ENCODE measurements at places on chromosomes 7 and 10. TPM values are rescaled to one million over a fixed set of nuclear protein-coding genes. Genes with fewer than 3 reads are reported as not detected.

DNA sequence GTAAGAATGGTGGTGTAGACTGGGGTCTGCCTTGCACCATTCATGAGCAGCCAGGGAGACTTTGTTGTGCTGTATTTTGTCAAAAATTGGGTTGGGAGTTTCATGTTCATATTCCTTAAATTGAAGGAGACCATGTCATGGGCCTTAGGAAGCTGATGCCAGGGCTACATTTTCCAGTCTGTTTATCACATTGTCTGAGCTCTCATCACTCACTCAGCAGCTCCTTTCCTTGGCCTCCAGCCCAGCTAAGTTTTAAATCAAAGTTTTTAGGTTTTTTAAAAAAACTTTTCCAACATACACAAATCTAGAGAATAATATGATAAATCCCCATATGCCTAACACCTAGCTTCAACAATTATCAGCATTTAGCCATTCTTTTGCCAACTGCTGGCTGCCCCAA, 12.6 kb upstream of the FAM13C start:
- no peak for DNase-seq

DNA sequence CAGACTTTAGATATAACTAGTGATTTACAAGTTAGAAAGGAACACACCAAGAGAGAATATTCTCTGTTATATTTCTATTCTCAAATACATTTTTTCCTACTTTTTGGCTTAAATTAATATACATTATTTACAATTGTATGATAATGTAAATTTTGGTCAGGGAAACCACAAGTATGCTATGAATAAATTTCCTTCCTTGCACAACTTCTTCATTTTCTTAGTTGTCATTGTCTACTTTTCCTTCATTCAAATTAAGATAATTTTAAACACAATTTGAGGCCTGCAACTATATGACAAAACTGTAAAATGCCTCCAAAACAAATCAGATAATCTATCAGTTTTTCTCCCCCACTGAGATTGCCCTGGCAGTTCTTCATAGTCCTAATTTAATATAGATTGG, 131.3 kb downstream of the CDK14 start:
- no peak for DNase-seq

GRCh38 chr10:131936736-131937135, 35.9 kb downstream of the PPP2R2D start:
- no peak for DNase-seq

DNA sequence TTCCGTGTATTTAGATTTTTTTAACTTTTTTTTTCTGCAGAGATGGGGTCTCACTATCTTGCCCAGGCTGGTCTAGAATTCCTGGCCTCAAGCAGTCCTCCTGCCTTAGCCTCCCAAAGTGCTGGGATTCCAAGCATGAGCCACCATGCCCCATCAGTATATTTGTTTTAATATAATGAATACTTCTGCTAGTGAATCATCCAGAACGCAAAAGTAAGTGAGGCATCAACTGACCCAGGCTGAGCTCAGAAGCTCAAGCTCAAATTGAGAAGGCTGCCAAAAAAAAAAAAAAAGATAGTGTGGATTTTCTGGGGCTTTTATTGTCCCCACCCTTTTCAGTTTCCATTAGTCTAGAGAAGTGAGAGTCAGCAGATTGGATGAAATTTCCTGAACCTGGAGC, 39.0 kb upstream of the TECTB start:
- no peak for DNase-seq

- DNase-seq = no peak
Measured at GRCh38 chr10:3992382-3993178, 207.6 kb upstream of the KLF6 start.

DNA sequence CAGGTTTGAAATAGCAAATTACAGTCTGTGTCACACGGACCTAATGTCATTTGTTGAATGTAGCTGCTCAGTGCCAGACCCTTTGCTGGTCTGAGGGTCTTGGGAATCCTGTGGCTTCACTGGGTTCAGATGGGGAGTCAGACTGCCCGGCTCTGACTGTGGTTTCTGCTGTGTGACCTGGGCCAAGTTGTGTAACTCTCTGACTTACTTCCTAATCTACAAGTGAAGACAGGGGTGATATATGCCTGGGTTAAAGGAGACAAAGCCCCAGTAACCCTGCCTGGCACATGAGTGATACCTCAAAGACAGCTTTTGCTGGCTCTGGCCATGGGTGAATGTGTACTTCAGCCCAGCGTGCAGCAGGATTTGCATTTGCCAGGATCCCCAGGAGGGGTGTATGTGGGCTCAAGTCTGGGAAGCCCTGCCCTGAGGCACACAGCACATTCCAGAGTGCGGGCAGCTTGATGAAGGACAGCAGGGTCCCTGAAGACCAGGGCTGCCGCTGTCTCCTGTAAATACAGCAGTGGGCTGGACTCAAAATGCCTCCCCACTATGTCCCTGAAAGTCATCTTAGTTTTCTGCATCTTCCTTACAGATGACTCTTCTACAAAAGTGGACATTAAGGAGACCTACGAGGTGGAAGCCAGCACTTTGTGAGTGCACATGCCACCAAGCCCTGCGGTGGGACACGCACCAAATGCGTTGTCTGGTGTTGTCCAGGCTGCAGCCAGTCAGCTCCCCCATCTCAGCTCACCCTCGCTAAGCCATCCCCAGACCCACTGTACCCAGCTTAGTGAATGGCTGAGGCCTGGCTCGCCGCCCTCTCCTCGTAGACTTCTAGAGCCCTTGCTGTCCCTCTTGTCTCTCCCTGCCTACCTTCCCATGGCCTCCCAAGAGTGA, 16.4 kb downstream of the NACAD start:
- no peak for DNase-seq

GRCh38 chr7:49618028-49618427, 155.4 kb upstream of the VWC2 start:
- no peak for DNase-seq

DNA sequence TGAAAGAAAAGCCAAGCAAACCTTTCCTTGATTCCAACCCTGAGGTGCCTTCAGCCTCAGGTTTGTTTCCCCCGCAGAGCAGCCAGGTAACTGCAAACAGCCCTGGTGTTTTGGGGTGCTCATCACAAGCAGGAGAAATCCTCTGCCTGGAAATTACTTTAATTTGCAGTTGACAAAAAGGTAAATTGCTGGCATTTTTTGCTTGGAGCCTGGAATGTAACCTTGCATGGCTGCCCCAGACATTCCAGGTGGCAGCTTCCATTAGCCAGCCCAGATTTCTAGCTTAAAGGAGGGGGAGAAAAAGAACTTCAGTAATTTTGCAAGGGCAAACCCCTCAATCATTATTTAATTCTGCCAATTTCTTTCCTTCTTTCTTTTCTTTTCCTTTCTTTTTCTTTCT, 194.4 kb downstream of the MYOF start:
- DNase-seq = no peak

- DNase-seq = no peak
Measured at GRCh38 chr7:123719197-123719721, 29.5 kb downstream of the WASL start.

DNA sequence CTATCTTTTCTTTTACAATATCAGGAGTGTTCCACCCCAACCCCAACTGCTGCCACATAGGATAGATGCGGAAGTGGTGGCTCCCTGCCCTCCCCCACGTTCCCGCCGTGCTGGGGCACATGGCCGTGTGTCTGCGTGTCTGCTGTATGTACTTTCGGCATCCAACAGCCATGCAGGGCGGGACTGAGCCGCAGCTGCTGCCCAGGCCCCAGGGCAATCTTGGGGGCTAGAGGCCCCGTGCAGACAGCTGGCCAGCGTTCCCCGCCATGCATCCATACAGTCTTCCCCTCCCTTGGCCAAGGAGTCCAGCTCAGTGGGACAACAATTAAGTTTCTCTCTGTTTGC, 162.7 kb downstream of the DGKB start:
- DNase-seq = no peak

GRCh38 chr7:114856625-114857024, 65.3 kb upstream of the MDFIC start:
- no peak for DNase-seq

- DNase-seq = no peak
Measured at GRCh38 chr10:100551738-100552137, 16.0 kb downstream of the HIF1AN start.

GRCh38 chr10:113239566-113240350, 289.7 kb downstream of the TCF7L2 start:
- no peak for DNase-seq

DNA sequence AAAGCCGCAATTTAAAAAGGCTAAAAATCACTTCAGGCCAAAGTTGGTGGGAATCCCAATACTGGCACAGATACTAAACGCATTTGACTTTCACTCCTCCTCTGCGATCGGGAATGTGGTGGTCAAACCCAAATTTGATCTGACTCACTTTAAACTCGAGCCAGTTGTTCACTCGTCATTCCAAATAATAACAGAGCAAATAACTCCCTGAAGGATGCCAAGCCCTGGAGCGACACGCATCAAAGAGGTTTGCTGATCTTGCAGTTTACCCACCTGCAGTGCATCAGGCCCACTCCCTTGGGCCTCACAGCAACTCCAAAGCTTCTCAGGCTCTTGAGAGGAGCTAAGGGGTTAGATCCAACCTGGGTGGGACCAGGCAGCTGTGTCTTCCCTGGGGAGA, 12.2 kb downstream of the PTN start:
- no peak for DNase-seq

- no peak for DNase-seq
Measured at GRCh38 chr7:85716353-85716752, 529.5 kb upstream of the SEMA3D start.

GRCh38 chr7:29989257-29989995, at the start of gene SCRN1:
Gene SCRN1 (minus strand): TSS chr7:29989801. CDS start chr7:29969067, 20,734 bp downstream.
- DNase-seq = peak; percentile 10

- DNase-seq = no peak
Measured at GRCh38 chr7:79528421-79528820, 75.0 kb upstream of the MAGI2 start.

DNA sequence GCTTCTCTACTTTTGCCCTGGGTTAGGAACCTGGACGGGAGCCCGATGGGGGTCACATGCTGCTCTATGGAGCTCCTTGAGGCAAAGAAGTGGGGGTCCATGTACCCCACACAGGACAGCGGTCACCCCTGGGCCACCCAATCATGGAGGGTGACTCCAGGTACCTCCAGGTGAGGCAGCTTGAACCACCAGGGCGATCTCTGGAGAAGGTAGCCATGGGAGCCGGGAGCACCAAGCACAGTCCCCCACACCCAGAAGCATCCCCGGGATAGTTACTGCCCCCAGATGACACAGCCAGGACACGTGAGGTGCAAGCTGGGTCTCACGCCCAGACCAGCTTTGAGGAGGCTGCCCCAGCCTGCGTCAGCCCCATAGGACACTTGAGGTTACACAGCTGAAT, 58.4 kb downstream of the C10orf143 start:
- DNase-seq = no peak

- DNase-seq = no peak
Measured at GRCh38 chr10:69818676-69819239, 17.1 kb downstream of the COL13A1 start.

DNA sequence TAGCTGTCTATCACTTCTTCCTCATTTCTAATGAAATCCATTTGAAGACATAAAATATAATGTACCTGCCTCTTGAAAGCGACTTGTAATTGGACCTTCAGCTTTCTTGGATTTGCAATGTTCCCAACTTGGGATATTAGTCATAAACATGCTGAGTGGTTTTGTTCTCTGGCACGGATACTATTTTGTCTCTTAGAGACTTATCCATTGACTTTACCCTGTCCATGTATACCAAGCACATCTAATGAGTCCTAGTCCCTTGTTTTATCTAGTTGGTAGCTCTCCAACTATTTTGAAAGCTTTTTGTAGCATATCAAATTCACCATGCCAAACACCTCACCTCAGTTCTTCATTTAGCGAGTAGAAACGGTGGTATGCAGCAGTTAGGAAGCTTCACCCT, 18.9 kb downstream of the PLEKHS1 start:
- DNase-seq = no peak

DNA sequence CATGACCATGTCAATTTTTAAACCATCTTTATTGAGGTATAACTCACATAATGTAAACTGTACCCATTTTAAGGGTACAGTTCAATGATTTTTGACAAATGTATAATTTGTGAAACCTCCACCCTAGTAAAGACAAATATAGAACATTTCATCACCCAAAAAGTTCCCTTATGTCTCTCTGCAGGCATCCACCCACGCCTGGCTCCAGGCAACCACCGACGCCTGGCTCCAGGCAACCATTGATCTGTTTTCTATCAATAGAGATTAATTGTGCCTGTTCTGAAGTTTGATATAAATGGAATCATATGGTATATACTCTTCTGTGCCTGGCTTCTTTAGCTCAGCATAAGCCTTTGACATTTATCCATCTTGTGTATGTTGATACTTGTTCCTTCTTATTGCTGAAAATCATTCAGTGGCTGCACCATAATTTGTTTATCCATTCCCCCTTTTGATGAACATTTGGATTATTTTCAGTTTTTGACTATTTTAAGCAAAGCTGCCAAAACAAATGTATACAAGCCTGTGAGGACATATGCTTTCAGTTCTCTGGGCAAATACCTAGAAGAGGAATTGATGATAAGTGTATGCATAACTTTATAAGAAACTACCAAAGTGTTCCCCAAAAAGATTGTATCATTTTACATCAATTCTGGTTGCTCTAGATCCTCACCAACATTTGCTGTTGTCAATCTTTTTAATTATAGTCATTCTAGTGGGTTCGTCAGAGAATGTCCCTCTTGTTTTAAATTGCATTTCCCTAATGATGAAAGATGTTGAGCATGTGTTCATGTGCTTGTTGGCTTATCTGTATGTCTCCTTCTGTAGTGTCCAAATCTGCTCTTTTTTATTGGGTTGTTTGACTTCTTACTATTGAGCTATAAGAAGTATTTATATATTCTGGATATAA, 55.7 kb upstream of the HECTD2 start:
- DNase-seq = no peak

- no peak for DNase-seq
Measured at GRCh38 chr7:82172017-82172416, 271.6 kb downstream of the CACNA2D1 start.

DNA sequence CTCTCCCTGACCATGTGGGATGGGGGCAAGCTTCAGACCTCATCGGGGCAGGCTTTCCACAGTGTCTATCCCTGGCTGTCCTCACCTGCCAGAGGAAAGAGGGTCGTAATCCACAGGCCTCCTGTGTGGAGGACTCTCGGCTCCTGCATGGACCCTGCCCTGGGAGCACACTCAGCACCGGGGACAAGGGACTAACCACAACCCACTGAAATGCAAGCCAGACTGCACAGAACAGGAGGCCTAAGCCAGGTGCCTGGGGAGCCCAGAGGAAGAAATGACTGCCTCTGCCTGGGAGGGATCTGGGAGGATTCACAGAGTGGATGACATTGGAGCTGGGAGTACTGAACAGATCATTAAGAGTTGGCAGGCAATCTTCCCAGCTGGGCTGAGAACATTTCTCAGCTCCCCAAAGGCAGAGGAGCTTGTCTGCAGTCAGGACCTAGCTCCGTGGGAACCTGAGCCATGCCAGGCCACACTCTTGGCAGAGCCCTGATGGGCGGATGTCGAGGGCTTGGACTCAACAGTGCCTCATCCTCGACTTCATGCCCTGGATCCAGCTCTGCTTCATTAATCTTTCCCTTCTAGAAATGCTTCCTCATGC, 213.4 kb downstream of the USP6NL start:
- no peak for DNase-seq

GATA3 gene
- total RNA-seq = 293 TPM

OPN4 gene
- not detected for total RNA-seq

KEL gene
- total RNA-seq = 0.78 TPM

SLC26A3 gene
- total RNA-seq = not detected

VWA2 gene
- not detected for total RNA-seq

MYOF gene
- total RNA-seq = 33.2 TPM

HOXA10 gene
- total RNA-seq = not detected

CACNB2 gene
- 1.6 TPM for total RNA-seq

CARD11 gene
- 74.1 TPM for total RNA-seq

HOXA6 gene
- total RNA-seq = not detected

TWIST1 gene
- 1.2 TPM for total RNA-seq
